Panc1 (cell line): ENCODE measurements at places on chromosomes 12 and 14.

DNA sequence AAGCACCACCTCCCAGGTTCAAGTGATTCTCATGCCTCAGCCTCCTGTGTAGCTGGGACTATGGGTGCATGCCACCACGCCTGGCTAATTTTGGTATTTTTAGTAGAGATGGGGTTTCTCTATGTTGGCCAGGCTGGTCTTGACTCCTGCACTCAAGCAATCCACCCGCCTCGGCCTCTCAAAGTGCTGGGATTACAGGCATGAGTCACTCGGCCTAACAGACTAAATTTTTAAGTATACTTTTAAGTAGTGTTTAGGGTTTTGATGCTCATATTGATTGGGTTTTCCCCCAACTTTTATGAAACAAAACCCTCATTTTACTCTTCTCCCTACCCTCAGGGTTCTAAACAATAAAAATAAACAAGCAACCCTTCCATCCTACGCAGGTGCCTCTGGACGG, 5.5 kb downstream of the MYO1A start:
- DNase-seq: no peak

DNA sequence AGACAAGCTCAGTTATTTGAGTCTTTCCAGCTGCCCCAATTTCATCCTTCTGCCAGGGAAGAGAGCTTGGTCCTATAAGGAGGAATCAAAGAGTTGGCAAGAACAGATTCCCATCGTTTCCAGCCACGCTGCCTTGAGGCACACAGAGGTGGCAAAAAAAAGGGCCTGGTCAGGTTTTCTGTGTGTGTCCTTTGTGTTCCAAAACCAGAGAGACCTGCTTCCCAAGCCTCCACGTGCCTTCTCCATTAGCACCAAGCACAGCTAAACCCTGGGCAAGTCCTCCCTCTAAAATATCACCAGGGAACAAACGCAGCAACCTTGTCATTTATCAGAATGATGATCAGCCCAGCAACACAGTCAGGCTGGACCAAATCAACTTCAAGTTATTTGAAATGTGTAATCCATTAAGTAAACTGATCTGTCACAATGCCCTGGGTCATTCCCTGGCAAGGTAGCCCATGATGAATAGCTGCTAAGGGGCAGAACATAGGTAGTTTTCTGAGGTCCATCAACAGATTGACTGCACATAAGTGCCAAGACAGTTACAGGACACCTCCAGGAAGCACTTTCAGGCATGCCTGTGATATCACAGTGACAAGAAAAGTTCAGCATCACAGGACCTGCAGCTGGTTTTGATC, 28.6 kb upstream of the C12orf42 start:
- DNase-seq: no peak

- no peak for DNase-seq
Measured at GRCh38 chr12:47954467-47955045, 8.8 kb upstream of the TMEM106C start.

- DNase-seq: no peak
Measured at GRCh38 chr14:92819011-92819597, 25.0 kb downstream of the GOLGA5 start.

DNA sequence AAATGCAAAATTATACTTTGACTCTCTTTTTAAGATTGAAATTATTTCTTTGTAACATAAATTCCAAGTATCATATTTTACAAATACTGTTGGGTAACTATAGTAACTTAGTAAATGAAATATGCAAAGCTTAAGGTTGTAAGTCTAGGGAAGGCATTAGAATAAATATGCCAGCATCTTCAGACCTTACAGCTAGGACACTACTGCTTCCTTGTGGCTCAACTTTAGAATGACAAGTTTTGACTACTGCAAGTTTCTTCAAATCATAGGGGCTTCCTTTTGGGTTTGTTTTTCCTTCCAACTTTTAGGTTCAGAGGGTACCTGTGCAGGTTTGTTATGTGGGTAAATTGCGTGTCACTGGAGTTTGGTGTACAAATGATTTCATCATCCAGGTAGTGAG, 17.7 kb upstream of the ANP32D start:
- no peak for DNase-seq

GRCh38 chr12:6198985-6199530, 1.1 kb upstream of the CD9 start:
- DNase-seq: no peak

DNA sequence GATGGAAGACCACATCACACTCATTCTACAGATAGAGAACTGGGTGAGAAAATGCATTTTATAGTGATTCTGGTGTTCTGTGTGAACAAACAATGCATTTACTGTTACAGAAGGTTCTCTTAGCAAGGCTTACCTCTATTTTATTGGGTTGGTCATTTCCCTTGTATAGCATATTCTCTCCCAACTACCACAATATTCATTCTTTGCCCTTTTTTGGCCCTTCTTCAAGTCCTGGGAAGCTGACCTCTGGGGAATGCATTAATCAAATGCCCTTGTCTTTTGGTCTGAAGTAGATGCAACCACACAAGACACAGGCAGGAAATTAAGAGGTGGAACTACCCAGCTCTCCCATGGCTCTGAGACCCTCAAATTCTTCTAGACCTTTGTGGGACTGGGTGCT, 19.5 kb downstream of the DCN start:
- DNase-seq: no peak

DNA sequence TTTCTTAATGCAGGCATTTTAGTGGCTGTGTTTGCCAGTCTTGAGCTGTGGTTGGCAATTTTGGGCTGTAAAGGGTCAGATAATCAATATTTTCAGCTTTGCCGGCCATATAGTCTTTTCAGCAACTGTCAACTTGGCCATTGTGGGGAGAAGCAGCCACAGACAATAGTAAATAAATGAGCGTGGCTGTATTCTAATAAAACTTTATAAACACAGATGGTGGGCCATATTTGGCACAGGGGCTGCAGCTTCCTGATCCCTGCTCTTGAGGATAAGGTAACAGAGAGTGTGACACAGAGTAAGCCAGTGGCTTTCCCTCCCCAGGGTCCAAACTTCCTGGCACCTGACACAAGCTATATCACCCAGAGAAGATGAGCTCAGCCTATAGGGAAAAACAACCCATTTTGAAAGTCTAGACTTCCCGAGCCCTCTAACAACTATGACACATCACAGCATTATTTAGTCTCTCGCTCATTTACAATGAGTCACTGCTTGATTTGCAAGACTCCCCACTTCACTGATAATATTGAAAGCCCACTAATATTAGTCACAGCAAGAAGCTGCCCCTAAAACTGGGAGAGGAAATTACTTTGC, 163.1 kb upstream of the TMPO start:
- no peak for DNase-seq

GRCh38 chr12:25970916-25971653, 12.6 kb downstream of the RASSF8 start:
- DNase-seq: no peak

GRCh38 chr12:131210506-131211339, 257.0 kb downstream of the ADGRD1 start:
- no peak for DNase-seq
